ENCODE measurements at places on chromosomes 4 and X. TPM values are rescaled to one million over a fixed set of nuclear protein-coding genes. Genes with fewer than 3 reads are reported as not detected.

The TMPRSS11B gene
- not detected for total RNA-seq

- peak; percentile 49 for DNase-seq
Observed at GRCh38 chrX:134520860-134521390, 61.0 kb downstream of the HPRT1 start.

The CHRDL1 gene
- total RNA-seq, result 0.89 TPM

The XKRX gene
- not detected for total RNA-seq

- DNase-seq, result no peak
Observed at GRCh38 chr4:16682975-16683374, 215.5 kb downstream of the LDB2 start.

DNA sequence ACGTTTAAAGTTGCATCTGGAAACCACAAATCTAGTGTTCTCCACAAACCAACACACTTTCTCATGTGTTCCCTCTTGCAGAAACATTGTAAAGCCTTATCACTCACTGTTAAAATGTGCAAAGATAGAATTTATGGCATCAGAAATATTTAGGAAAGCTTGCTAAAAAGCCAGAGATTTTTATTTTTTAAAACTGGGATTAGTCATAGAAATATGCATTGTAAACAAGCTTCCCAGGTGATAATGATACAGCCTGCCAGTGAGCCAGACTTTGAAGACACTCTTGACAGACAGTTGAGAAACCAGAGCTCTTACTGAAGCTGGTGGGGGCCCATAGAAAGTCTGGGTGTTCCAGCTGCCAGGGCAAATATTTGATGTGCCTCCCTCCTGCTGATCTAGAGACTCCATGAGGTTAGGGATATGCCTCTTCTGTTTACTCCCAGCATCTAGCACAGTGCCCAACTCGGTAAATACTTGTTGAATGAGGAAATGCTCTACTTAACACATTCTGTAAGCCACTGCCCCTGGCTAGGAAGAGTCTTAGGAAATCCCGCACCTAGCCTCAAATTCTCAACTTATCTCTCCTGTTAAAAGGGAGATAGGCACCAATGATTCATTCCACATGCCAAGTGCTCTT, 179.0 kb upstream of the RASGEF1B start:
- DNase-seq, result no peak

DNA sequence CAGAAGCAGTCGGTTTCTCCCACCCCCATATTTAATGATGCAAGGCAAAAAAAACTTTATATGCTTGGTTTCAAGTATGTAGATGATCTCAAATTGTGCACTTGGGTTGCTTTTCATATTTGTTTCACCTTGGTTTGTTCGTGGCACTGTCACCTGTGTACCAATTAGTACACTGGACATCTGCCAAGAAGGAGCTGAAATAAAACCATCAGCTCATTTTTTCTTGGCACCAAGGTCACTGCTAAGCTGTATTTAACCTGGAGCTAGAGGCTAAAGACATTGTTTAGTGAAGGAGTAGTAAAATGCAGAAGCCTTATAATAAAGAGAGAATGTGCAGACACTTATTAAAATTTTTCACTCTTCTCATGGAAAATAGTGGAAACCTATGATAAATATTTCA, 430.8 kb downstream of the ARHGAP24 start:
- DNase-seq, result no peak

The DIPK2B gene
- not detected for total RNA-seq

- no peak for DNase-seq
Observed at GRCh38 chr4:159075531-159075932, 27.3 kb upstream of the RAPGEF2 start.

DNA sequence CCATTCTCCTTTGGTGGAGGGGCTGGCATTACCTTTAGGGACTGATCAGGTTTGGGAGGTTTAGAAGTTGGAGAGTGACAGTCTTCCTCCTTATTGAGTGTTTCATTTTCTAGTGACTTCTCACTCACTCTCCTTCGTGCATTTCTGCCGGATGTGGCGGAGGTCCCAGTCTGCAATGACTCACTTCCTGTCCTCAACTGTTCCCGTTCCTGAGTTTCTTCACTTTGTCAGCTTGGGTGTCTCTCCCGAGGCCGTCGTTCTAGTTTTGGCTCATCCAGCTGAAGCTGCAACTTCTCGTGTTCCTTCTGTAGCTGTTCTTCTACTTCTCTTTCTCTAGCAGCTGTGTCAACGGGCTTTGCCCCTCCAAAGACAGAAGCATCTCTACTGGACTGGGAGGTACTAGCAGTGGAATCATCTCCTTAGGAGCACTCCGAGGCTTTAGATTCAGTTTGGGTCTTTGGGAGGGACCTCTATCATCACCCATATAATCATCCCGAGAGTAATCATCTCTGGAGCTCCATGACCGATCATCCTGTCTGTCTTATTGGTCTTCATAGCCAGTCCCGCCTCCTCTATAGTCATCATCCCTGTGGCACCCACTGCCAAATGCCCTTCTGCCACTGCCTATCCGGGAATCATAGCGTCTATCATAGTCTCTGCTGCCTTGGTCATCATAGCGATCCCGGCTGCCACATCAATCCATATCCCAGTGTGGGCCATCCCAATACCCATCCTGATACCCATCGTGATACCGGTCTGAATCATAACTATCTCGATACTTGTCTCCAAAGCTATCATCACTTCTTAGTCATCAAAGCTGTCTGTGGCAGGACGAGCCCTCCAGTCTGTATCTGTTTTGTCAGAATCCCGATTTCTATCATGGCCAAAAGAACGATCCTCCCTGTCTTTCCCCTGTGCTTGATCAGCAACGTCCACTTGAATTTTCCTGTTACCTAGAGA, 35.3 kb upstream of the VSIG4 start:
- peak; percentile 1 for DNase-seq

- DNase-seq, result no peak
Observed at GRCh38 chr4:40749717-40750460, at the start of gene NSUN7. Gene NSUN7, plus strand, starts transcription at chr4:40749955. Its CDS starts 739 bp downstream, at chr4:40750694.

The MAGEA2 gene
- total RNA-seq, result not detected

DNA sequence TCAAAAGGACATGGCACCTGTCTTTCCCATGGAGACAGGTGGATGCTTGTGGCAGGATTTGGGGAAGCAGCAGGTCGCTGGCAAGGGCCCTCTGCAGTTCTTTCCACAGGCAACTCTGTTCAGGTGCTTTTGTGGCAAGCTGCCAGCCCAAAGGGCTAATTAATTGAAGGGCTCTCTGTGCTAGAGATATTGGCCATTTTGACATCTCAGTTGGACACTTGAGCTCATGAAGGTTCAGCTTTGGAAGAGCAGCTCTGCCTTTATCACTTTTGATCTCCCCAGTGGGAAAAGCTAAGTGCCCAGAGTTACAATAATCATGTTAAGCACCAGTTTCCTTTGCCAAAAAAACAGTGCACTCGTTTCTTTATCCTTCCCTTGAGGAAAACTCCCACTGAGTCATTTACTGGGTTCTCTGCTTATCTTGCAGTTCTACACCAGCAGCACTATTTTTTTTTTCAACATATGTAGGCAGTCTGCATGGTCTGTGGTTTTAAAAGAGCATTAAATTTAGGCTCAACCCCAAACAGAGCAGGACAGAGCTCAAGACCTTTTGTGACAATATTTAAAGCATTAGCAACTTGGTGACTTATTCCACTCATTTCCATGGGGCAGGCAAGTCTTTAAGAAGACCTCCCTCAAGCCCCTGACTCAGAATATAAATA, 336.4 kb upstream of the RASGEF1B start:
- DNase-seq, result no peak

DNA sequence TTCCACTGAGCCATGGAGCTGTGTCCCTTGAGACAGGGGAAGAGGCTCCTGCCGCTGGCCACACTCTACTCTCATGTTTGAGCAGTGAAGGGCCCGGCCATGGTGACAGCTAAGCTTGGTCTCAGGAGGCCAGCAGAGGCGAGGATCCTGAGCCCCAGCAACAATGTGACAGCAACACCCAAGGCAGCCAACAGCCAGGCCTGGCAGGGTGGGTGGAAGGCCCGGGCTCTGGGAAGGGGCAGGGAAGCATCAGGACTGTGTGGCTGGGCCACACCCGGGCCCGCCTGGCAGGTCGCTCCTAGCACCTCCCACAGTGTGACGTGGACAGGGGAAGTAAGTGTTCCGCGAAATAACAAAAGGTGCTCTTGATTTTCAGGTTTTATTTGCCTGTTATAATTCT, 24.8 kb downstream of the L1CAM start:
- DNase-seq, result no peak

GRCh38 chr4:55312489-55313101, 33.4 kb upstream of the SRD5A3 start:
- DNase-seq, result peak; percentile 7

The TET2 gene
- 7.1 TPM for total RNA-seq

The FRMD7 gene
- not detected for total RNA-seq

DNA sequence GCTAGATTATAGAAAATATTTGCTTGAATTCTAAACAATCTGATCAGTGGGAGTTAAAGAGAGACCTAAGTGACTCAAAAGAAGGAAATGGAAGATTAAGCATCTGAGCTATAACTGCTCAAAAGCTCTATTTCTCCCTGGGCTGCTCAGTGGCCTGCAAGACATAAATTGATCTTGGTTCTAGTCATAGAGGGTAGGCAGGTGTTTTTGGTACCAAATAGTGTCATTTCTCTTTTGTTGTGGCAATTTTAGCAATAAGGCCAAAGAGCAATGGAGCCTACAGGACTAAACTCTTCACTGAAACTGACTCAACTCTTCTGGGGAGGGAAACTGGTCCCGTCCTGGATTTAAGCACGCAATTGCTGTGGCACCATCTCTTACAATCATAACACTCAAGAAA, 33.9 kb upstream of the BMP2K start:
- no peak for DNase-seq

The NUDT11 gene
- total RNA-seq, result 12.2 TPM

The CHIC1 gene
- total RNA-seq, result 5.4 TPM

GRCh38 chr4:59044286-59044900, 1934.2 kb upstream of the IGFBP7 start:
- no peak for DNase-seq

The WNK3 gene
- 0.05 TPM for total RNA-seq

- DNase-seq, result no peak
Observed at GRCh38 chrX:96978906-96979305, 95.2 kb downstream of the RPA4 start.

GRCh38 chrX:53481816-53482465, 47.8 kb upstream of the HSD17B10 start:
- peak; percentile 48 for DNase-seq

DNA sequence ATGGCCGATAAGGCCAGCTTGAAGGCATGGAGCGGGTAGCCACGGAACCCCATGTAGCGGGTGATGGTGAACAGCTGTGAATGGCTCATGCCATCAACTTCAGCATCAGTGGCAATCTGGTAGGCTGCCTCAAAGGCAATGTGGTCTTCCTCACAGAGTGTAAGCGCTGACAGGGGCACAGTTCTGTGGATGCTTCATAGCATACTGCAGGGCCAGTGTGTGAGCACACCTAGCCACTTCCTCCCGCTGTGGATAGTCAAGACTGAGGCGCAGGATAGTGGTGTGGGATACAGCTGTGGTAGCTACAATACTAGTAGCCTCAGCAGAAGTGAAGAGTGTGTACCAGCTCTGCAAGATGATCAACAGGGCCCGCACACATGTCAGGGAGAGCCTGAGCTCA, 40.5 kb downstream of the C4orf33 start:
- DNase-seq, result no peak

GRCh38 chrX:14386981-14387380, 142.4 kb upstream of the GLRA2 start:
- DNase-seq, result no peak

Measured in SJSA1 (cell line).